ENCODE measurements at places on chromosomes 1 and 21.

- no peak for DNase-seq
These were observed 37.4 kb downstream of the CC2D1B start for GRCh38 chr1:52328615-52329014.

DNA sequence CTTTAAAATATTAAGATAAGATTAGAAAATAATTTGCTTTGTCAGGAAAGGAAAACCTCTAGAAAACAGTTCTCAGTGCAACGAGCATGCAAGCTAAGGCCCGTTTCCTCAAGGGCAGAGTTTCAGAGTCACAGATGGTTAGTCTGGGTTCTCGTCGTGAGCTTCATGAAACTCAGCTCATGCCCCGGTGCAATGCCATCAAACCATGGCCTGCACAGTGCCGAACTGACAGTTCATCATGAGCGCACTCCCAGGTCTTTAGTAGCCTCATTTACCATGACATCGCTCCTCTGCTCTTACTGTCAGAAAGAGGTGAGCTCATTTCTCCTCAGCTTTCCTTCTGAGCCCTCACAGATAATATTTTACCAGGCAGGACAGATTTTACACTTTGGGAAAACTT lies 319.2 kb downstream of the NTNG1 start:
- no peak for DNase-seq

- DNase-seq: no peak
These were observed 2.1 kb downstream of the SIPA1L2 start for GRCh38 chr1:232627645-232628334.

- DNase-seq: peak; percentile 69
These were observed 20.4 kb upstream of the GNG12 start for GRCh38 chr1:67853704-67854103.

- no peak for DNase-seq
These were observed 59.4 kb upstream of the USH2A start for GRCh38 chr1:216482620-216483019.

- DNase-seq: no peak
These were observed 539.2 kb upstream of the PRMT6 start for GRCh38 chr1:106517224-106517623.

DNA sequence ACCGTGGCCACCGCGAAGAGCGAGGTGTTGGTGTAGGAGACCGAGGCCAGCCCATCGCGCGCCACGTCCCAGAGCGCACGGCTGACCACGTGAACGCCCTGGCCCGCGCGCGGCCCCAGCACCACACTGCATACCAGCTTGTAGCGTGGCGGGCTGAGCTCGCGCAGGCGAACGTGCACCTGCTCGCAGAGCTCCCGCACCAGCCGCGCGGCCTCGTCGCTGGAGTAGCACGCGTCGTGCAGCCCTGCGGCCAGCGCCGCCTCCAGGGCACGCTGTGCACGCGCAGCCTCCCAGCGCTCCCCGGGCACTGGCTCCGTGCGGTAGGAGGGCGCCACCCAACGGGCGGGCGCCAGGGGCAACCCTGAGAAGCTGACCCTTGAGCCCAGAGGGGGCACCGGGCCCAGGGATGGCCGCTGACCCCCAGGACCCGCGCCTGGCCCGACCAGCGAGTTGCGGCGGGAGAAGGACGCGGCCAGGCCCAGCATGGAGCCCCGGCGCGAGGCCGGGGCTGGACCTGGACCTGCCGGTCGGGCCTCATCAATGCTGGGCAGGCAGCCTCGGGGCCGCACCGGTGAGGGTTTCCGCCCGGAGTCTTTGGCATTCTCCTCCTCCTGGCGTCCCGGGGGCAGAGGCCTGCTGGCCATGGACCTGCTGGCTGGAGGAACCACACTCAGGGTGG lies 987 bp downstream of the DYNLT4 start:
- DNase-seq: no peak

DNA sequence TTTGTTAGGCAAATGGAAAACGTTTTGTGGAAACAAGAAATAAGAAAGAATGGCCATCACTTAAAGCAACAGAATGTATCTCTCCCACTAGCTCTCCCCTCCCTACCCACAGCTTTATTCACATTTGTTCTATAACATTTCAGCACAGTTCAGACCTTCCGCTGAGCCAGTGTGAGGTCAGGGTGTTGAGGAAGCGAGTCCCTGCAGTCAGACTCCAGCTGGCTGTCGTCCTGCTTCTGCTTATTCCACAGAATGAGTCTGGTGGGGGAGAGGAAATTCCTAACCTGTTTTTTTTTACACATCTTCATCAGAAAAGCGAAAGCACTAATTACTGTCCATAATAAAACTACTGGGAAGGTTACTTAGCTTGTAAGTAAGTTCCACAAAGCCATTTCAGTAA lies 39.0 kb downstream of the MRPL39 start:
- peak; percentile 56 for DNase-seq

DNA sequence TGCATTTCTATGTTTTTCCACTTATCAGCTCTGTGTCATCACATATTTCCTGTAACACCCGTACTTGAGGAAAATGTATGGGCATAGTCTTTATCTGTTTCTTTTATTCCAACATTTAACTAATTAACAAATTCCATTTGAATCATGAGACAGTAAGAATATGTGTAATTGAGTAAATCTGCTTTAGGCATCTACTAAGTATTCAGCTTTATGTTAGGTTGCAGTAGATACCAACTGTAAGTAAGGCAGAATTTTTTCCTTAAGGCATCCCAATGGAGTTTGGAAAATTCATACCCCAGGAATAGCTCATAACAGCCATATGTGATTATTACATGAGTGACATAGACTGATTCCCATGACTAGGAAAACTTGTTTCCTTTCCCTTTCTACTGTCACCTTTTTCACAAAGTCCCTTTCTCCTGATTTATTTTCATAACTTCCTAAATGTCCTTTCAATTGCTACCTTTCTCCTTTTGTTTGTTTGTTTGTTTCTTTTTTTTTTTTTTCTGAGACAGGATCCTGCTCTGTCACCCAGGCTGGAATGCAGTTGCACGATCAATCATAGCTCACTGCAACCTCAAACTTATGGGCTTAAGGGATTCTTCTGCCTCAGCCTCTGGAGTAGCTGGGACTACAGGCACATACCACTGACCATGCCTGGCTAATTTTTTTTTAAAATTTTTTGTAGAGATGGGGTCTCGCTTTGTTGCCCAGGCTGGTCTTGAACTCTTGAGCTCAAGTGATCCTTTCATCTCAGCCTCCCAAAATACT lies 59.8 kb upstream of the CACYBP start:
- no peak for DNase-seq

GRCh38 chr1:15088281-15088971 lies 65.1 kb upstream of the TMEM51 start:
- peak; percentile 39 for DNase-seq

DNA sequence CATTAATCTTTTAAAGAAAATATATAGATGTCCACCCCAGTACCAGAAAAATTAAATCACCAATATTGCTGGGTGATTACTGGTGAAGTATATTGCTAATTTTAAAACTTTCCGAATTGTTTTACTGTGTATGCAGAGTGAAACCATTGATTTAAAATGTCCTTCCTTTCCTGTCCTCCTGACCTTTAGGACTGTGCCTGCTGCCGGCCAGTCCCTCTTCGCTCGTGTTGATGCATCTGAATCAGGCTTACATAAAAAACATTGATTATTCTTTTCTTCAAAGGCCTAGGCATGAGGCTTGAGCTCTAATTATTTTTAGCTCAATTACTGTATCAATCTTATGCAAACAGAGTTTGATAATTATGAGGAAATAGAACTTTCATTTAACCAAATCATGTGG lies 1128.1 kb downstream of the BRINP3 start:
- DNase-seq: no peak

- peak; percentile 13 for DNase-seq
These were observed 199.7 kb upstream of the C8B start for GRCh38 chr1:57165546-57165945.

DNA sequence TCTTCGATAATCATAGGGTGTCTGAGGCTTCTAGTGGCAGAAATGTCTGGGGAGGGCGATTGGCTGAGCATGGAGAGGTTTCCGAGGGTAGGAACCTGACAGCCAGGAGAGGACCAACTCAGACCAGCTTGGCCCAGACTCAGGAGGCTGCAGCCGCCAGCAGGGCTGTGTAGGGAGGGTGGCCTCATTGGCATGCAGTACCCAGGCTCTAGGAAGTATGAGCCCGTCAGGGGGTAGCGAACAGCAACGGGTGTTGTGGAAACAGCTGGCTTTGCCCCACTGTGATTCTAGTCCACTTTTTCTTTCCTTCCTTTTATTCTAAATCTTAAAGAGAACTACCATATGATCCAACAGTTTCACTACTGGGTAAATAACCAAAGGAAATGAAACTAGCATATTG lies 103.3 kb downstream of the DIRAS3 start:
- DNase-seq: no peak

DNA sequence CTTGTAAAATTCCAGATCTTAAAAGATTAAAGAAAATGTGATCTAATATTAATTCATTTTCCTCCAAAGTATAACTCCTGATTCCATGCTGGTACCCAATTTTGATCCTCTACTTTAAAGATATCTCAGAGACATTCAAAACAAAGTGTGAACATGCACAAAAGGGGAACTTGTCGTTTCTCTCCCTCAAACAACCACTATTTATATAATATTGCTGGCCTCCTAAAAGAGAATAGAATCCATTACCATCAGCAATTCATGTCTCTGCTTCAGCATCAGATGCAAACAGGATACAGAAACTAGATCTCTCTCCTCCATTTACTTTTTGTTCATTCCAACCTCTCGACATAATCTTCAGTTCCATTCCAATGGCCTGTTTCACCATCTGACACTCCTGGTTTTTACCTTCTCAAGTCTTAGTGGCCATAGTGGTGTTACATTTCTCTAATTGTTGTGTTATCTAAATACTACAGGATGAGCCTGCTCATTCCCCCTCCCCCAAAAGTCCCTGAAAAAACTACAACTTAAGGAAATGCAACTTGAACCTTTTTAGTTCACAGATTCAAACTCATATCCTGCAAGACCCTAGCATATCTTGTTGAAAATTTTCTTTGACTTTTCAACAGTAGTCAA lies 4.1 kb downstream of the NRIP1 start:
- peak; percentile 18 for DNase-seq

DNA sequence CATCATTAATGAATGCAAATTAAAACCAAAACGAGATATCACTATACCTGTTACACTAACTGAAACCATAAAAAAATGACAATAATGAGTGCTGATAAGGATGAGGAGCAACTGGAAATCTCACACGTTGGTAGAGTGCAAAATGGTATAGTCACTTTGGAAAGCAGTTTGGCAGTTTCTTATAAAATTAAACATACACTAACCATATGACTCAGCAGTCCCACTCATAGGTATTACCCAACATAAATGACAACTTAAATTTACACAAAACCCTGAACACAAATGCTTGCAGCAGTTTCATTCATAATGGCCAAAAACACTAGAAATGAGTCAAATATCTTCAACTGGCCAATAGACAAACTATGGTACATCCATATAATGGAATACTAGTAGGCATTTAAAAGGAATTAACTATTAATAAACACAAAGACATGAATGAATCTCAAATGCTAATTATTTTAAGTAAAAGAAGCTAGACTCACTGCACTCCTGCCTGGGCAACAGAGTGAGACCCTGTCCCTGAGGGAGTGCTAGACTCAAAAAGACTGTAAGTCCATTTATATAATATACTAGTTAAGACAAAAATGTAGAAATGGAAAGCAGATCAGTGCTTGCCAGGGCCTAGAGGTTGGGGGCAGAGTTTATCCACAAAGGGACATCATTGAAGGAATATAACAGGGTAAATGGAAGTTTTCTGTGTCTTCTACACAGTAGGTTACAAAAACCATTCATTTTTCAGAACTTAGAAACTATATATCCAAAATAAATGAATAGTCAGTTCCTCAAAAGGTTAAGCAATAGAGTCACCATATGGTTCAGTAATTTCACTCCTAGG lies 77.4 kb downstream of the EIF4G3 start:
- peak; percentile 77 for DNase-seq

- no peak for DNase-seq
These were observed 2.4 kb downstream of the FCN3 start for GRCh38 chr1:27372022-27372807.
